ENCODE measurements at places on chromosomes 7 and 10.

DNA sequence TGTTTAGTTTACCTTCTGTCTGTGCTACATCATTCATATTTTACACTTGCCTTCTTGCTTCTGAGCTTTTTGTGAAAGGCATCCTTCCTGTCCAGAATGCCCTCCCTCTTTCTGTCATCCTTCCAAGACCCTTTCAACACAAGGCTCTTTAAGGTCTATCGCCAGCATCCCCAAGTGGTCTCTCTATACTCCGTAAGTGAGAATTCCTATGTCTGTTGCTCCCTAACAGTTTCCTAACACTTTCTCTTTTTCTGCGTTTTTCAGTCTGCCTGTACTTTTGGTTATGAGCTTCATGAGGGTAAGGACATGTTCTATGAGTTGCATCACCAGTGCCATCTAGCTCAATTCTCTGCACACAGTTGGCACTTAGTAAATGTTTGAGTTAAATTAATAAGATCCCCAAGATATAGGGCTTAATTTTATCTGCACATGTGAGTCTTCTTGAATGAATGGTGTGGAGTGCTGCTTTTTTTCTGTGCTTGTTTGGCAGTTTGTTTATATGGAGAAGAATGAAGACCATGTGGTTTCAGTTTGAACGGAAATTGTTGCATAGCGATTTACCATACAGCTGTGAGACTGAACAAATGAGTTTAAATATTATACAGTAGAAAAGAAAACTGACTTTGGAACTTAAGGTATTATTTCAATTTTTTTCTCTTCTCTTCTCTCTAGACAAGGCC lies 29.4 kb downstream of the RABGEF1 start:
- no peak for DNase-seq

DNA sequence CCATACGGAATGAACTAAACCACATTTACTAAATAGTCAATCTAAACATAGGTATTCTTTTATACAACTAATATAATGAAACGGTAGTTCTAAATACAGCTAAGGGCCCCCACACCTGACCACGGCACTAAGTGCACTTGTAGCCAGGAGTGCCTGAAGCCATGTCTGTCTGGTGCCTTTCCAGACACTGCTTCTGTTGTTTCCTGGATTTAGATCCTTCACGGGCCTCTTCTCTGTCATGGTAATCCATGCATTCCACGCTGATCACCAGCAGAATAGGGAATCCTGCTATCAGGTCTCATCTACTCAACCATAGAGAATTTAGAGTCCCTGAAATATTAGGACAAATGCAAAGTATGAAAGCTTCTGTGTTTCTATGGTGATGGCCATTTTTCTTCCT lies 37.8 kb downstream of the OSBPL3 start:
- DNase-seq: no peak

GRCh38 chr10:124629415-124629814 lies 114.8 kb downstream of the FAM53B start:
- no peak for DNase-seq

DNA sequence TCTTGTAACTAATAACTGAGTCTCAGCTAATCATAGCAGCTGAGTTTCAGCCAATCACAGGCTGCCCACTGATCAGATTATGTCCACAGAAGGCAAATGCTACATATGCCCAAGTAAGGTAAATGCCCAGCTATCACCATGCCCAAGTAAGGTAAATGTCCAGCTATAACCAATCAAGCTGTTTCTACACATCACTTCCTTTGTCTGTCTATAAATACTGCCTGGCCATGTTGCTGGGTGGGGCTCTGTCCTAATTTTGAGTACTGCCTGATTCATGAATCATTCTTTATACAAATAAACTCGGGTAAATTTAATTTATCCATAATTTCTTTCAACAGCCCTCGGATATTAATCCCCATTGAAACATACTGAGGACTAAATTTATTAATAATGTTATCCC lies 312.4 kb downstream of the CACNA2D1 start:
- DNase-seq: no peak

DNA sequence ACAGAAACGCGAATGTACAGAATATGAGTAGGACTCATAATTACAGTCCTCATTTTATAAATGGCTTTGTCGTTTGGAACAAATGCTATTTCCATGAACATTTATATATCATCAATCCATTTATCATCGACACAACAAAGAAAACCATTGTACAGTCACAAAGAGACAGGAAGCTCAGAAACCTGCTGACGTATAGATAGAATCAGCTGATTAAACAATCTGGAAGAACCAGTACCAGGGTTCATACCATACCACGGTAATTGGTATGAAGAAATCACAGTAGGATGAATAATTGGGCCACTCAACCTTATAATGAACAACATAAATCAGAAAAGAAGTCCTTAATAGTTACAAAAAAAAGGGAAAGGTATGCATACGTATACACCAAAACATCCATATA lies 295.0 kb downstream of the PARD3 start:
- no peak for DNase-seq

GRCh38 chr7:151756076-151756731 lies 120.7 kb downstream of the PRKAG2 start:
- no peak for DNase-seq

DNA sequence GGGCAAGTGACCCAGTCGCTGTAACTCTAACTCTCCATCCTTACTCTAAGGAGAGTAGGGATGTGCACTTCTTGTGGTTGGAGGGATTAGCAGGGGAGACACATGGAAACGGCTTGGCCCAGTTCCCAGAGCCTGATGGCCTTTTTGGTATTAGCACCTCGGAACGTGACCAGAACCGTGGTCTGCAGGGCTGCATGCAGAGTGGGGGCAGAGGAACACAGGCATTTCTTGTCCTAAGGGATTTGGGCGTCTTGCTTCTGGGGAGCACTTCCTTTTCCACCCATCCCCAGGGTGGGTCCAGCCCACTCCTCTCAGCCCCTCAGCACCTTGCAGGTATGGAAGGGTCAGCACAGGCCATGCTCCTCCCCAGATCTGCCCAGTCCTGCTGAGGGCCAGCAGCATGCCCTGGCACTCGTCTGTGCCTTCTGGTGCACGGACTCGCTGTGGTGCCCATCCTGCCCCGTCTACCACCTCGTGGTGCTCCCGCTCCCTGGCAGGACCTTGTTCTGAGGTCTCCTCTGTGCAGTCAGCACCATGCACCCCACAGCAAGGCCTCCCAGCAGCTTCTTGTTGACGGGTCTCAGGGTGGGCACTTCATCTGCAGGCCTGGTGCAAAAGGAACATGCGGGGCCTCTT lies 109.6 kb downstream of the ACTR3B start:
- DNase-seq: no peak

- DNase-seq: no peak
Measured at GRCh38 chr7:27163288-27164044, 1.9 kb downstream of the HOXA9 start.

GRCh38 chr10:110137142-110137545 lies 70.3 kb upstream of the MXI1 start:
- peak; percentile 49 for DNase-seq

DNA sequence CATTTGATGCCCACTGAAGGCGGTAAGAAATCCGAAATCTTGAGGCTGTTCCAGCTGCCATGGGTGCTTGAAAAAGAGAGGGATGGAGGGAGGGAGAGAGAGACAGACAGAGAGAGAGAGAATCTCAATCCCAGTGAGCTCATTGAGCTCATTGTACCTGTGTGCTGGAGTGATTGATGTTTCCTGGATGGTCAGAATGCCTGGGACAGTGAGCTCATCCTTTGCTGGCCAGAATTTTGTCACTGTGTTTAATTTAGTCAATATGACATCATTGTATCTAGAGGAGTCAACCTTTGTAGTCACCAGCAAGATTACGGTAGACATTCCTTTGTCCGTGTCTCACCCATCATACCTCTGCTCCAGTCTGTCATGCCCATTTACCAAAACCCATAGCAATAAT lies 625.4 kb upstream of the POM121L12 start:
- no peak for DNase-seq

DNA sequence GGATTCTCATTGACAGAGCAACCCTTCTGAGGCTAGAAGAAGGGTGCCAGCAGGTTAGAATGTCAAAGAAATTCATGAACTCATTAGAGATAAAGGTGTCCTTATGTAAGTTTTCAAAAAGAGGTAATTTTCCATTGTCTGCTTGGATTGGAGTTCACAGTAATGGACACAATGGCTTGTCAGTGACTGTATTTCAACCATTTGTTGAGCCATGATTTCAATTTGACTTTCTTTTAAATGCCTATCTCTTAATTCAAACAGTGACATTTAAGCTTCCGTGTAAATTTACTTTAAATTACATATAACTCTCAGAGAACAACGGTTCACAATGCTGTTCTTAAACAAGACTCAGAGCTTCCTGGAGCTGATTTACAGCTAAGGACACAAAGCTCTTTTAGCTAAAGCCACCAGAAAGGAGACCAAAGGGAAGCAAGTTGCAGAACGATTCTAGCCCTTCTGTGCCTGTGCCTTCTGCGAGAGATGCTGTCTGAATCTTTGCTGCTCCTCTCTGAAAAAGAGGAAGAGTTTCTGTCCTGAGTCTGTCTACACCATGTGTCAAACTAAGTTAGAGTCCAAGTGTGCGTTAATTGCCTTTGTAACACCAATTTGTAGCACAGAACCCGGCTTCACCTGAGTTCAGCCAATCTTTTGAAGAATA lies 42.2 kb upstream of the PFKP start:
- no peak for DNase-seq

GRCh38 chr7:131370523-131370968 lies 42.9 kb downstream of the MKLN1 start:
- DNase-seq: no peak

DNA sequence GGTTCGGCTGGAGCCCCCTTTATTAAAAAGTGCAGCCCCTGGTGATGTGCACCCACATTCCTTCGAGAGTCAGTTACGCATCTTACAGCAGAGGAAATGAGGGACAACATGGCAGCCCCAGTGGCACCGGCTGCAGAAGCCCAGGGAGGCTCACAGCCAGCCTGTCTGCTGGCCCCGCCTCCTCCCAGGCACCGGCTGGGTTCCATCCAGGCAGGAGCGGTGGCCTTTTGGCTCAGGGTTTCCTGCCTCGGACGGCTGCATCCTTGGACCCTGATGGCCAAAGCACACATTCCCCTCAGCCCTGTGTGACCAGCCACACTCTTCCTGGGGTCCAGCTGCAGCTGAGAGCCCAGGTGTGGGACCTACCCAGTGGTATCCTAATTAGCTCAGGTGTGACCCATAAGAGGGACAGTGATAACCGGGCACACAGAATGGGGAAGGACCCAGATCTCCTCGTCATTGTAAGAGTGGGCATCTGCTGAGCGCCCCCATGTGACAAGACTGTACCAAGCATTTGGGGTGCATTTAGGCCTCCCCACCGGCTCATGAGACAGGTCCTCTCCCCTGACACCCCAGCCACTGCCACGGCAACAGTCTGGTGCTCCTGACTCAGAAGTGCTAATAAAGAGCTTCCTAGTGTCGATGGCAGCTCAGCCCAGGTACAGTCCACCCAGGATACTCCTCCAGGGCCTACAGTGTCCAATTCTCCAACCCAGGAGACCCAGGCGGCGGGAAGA lies 63.3 kb upstream of the CHST15 start:
- DNase-seq: no peak

GRCh38 chr7:158315881-158316280 lies 271.7 kb downstream of the PTPRN2 start:
- DNase-seq: no peak

GRCh38 chr10:113320211-113320610 lies 232.6 kb upstream of the HABP2 start:
- DNase-seq: no peak

- no peak for DNase-seq
Measured at GRCh38 chr7:159092701-159093121, 52.0 kb downstream of the VIPR2 start.

DNA sequence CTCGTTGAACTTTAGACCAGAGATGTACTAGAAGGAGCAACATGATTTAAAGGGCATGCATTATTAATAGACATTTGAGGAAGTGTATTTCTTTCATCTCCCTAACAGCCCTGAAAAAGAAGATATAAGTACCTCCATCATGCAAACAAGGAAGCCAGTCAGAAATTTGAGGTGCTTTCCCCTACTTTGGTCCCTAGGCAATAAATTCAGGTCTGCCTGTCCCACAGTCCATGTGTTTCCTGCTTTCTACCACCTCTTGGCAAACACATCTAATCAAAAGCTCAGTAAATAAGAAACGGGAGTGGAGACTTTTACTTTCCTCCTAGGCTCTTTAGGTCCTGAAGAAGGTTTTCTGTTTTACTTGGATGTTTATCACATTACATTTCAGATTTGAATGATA lies 5.2 kb upstream of the SEMA3C start:
- DNase-seq: no peak

GRCh38 chr10:22673785-22674572 lies 40.4 kb downstream of the PIP4K2A start:
- no peak for DNase-seq

- no peak for DNase-seq
Measured at GRCh38 chr7:36002900-36003299, 150.2 kb upstream of the EEPD1 start.

- no peak for DNase-seq
Measured at GRCh38 chr10:94131885-94132284, 138.2 kb downstream of the PLCE1 start.

DNA sequence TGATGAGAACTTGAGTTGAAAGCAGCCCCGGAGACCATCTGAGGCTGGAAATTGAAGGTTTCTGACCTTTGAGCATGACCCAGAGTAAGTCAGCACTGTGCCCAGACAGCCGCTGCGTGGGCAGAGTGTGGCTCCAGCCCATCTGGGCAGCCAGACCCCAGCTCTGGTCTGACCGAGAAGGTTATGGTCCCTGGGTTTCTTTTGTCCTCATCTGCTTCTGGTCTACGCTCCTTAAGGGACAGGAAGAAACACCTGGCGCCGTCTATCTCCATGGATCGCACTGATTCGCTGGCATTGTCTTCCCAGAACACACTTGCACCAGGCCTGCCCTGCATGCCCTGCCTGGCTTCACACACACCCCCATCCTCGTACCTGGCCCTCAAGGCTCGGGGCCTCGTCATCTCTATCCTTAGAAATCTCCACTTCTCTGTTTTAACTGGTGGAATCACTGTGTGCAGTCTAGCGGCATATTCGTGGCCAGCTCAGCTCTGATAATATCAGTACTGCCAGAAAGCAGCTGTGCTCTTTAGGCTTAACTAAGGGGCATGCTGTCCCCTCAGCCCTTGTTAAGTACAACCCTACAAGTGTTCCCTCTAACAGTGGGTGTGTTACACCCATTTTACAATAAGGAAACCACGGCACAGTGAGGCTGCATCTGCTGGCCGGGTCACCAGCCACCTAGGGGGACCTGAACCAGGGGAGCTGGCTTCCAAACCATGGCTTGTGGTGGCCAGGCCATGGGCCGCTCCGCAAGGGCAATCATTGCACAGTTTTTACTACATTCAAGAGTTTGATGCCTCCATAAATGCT lies 127.7 kb downstream of the ADCY1 start:
- DNase-seq: no peak

DNA sequence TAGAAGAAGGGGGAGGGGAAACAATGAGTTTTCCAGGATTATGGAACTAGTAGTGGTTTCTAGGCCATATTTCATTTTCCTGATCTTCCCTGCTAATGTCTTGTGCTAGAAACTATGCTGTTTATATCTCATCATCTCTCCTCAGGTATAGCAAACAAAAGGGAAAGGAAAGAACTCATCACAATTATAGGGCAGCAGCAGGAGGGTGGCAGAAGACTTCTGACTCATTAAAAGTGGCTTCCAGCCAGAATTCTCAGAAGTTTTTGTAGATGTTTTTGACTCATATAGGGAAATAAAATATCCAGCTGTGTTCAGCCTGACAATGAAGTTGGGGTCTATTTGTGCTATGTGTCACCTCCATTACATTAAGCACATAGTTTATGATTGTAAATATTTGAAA lies 6.5 kb downstream of the AHR start:
- DNase-seq: peak; percentile 50

- no peak for DNase-seq
Measured at GRCh38 chr10:19580691-19581090, 235.5 kb upstream of the PLXDC2 start.

- no peak for DNase-seq
Measured at GRCh38 chr10:44102726-44103255, 282.1 kb downstream of the CXCL12 start.

- DNase-seq: no peak
Measured at GRCh38 chr7:135143885-135144668, 3.8 kb upstream of the TMEM140 start.
